ENCODE measurements at places on chromosomes 7 and 10. TPM values are rescaled to one million over a fixed set of nuclear protein-coding genes. Genes with fewer than 3 reads are reported as not detected.

Gene ACSM6
- 5.1 TPM for total RNA-seq

Gene CD36
- total RNA-seq: 42.8 TPM

Gene LRRD1
- total RNA-seq: 0.05 TPM

Gene ACSL5
- total RNA-seq: 13.0 TPM

Gene GPR85
- total RNA-seq: 0.71 TPM

Gene NUTM2E
- 0.42 TPM for total RNA-seq

Gene SCD
- 22.0 TPM for total RNA-seq
